ENCODE measurements at places on chromosomes 5 and 9.

GRCh38 chr9:1009101-1009707 is 32.7 kb downstream of the DMRT3 start:
- peak; percentile 54 for DNase-seq

- no peak for DNase-seq
These were observed 8.2 kb downstream of the LIFR start for GRCh38 chr5:38548064-38548759.

GRCh38 chr5:111945535-111945934 is 188.5 kb upstream of the NREP start:
- no peak for DNase-seq

DNA sequence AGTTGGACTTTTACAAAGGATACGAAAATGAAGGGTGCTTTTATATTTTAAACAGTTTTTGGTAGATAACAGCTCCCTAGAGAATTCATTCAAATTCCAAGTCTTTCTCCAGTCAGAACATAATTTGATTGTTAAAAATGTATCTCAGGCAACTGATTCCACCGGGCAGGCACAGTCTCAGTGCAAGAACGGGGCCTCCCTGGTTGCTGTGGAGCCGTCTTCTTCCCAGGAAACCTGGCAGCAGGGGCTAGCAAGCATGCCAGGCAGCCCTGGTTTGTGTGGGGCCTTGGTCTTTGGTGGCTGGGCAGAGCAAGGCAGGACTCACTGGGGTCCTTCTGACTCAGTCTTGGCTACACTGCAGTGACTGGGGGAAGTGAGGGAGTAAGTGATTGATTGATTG is 143.5 kb downstream of the NXNL2 start:
- no peak for DNase-seq

Data from stimulated activated CD4-positive, alpha-beta T cell treated with anti-CD3 and anti-CD28 coated beads, Interleukin-15, amount 100 ng/mL, for 1 hour (primary cell).